ENCODE measurements at places on chromosomes 5 and 9. TPM values are rescaled to one million over a fixed set of nuclear protein-coding genes. Genes with fewer than 3 reads are reported as not detected.

GRCh38 chr5:136155761-136156160 is 23.1 kb downstream of the SMAD5 start:
- DNase-seq = no peak

DNA sequence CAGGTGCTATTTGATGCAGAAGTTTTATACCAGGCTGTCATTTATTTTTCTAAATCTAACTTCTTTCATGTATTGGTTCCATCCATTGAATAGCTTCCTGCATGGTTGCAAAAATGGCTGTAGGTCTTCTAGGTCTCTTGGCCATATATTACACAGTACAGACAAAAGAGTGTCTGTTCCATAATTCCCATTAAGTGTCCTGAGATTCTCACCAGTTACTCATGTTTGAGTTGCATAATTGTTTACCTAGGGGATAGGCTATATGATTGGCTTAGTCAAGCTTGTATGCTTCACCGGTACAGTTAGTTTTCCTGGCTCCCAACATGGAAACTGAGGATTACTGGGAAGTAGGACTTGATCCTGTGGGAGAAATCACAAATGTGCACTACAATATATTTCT is 399.4 kb upstream of the NUDT12 start:
- no peak for DNase-seq

- DNase-seq = no peak
Observed at GRCh38 chr5:122377026-122377425, 65.0 kb downstream of the SNCAIP start.

GRCh38 chr9:37923118-37923795 is 19.3 kb upstream of the SLC25A51 start:
- DNase-seq = no peak

The URM1 gene
- total RNA-seq = 45.2 TPM

The TRIP13 gene
- 1.3 TPM for total RNA-seq

The FREM1 gene
- 6.4 TPM for total RNA-seq

All from dorsolateral prefrontal cortex (tissue), 122 donors.